ENCODE measurements at places on chromosomes 4 and X. TPM values are rescaled to one million over a fixed set of nuclear protein-coding genes. Genes with fewer than 3 reads are reported as not detected.

GRCh38 chr4:162952232-162952631 lies 214.5 kb downstream of the NAF1 start:
- no peak overlapping the region for H3K27ac ChIP-seq
- no peaks in the 10 kb centered on the region for H3K36me3 ChIP-seq
- no peaks in the 10 kb centered on the region for H3K4me1 ChIP-seq
- DNase-seq: no peak

DNA sequence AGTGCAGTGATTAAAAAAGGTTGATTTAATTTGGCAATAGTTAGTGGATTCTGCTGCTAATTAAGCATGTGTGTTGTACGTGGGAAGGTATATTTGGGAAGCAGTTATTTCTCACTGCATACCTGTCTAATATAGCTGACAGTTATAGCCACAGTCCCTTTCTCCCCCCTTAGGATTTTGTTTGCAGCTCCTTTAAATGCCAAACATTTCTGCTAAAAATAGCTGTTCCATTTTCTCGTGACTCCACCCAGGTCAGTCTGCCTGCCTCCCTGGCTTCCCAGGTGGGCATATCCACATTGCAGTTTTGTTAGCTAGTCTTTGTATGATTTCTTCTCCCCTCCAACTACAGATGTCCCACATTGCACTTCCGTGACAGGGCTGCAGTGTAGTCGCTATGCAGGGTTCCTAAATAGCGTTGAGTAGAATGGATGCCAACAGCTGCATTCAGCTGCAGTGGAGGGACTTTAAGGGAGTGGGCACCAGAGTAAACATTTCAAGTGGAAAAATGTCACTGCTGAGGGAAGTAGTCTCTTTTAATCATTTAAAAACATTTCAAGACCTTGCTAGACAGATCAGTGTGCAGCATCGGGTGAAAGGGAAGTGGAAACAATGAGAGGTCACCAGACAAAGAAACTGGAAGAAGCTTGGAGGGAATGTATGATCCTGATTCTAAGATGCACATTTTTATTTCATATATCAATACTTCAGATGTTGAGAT lies 326.3 kb downstream of the RAPGEF2 start:
- H3K27ac ChIP-seq: no peak overlapping the region
- no peak for DNase-seq
- no peaks in the 10 kb centered on the region for H3K4me1 ChIP-seq
- H3K36me3 ChIP-seq: no peaks in the 10 kb centered on the region
- no peaks in the 10 kb centered on the region for H3K27me3 ChIP-seq

DNA sequence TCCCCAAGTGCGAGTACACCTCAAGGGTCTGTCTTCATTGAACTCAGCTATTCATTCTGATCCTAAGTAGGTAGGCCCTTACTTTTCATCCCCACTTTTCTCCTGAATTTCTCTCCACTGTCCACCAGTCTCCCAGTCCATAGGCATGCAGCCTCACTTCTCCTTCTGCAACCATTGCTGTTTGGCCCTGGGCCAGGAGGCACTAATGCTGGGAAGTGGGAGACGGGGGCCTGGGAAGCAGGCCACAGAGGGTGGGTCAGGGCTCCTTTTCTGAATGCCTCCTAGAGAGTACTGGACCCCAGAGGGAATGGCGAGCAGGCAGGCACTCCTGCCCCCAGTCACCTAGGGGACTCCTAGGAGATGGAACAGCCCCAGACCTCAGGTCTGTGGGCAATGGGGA lies 203.5 kb upstream of the RPL34 start:
- H3K36me3 ChIP-seq: no peaks in the 10 kb centered on the region
- H3K4me1 ChIP-seq: no peaks in the 10 kb centered on the region
- H3K27me3 ChIP-seq: no peaks in the 10 kb centered on the region
- H3K4me3 ChIP-seq: no peak overlapping the region
- H3K27ac ChIP-seq: no peak overlapping the region

DNA sequence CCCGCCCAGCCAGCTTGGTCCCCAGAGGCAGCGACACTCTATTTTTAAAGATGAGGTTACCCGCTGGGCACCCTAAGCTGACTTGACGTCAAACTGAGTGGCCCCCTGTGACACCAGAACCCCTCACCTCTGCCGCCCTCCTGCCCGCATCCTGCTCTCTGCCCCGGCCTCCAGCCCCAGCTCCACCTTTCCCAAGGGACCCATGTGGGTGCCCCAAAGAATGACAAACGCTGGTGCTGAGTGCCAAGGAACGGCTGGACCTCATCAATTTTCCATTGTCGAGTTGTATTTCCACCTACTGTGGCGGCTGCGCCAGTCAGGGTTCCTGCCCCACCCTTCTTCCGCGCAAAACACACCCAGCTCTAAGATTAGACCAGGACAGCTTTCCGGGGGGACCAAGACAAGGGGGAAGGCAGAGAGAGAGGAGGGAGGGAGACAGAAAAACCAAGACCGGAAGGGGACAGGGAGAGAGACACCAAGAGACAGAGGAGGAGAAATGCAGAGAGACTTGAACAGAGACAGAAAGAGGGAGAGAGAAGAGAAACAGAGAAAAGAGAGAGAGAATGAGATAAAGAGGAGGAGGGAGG lies 2.0 kb downstream of the PRKX start:
- H3K27ac ChIP-seq: peak overlapping the region; percentile 65
- DNase-seq: peak; percentile 67
- no peaks in the 10 kb centered on the region for H3K27me3 ChIP-seq

DNA sequence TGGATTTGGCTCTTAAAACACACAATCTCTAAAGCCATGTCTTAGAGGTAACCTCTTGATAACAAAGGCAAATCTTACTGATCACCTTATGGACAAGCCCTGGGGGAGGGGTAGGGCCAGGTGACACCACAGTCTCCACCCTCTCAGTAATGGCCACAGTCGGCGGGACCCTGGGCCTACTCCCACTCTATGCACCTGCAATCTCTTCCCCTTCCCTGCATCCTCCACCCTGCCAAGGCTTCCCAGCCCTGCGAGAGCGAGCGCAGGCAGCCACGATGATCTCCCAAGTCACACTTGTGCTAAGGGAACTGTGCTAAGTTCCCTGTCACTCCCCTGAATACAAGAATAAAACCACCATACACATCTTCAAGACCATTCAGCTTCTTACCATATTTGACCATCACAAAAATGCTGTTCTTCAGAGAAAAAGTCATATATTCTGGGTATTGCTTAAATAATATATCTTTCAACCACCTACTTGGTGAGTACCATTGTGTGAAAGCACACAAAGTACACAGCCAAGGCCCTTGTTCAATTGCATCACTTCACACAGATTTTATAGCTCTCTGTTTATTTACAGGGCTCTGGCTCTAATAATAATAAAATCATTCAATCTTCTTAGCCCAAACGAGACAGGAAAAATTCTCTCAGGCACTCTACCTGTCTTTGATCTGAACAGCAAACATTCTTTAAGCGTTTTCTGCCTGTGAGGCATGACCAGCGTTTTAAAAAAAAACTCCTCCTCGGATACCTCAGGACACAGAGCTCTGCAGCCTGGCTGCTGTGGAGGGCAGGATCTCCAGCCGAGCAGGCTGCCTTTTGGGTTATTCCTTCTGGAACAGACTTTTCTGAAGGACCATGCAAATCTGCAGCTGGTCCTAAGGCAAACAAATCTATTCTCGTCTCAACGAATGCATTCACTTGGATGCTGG lies 115.7 kb upstream of the MAP3K15 start:
- peak overlapping the region; percentile 67 for H3K27ac ChIP-seq
- DNase-seq: no peak

Gene ABCG2
- not detected for total RNA-seq

GRCh38 chr4:77493120-77493752 lies 112.4 kb upstream of the CXCL13 start:
- no peak overlapping the region for H3K27ac ChIP-seq
- no peak overlapping the region for H3K4me3 ChIP-seq
- DNase-seq: no peak
- no peaks in the 10 kb centered on the region for H3K36me3 ChIP-seq
- no peaks in the 10 kb centered on the region for H3K27me3 ChIP-seq
- no peaks in the 10 kb centered on the region for H3K4me1 ChIP-seq

DNA sequence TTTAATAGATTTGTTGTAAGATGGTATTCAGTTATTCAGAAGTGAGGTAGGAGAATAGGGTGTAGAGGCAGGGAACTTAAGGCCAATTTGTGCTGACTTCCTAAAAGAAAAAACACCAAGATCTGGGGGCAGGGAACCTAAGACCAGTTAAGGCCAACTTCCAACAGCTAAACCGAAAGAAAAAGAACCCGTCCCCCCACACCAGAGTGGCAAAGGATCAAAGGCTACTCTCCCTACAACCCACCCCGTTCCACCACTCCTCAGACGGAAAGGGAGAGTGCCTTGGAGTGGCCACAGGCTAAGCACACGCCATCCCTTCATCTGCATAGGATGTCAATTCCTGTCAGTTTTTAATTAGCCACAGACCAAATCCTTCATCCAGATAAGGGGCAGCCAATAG lies 3.7 kb upstream of the ZNF718 start:
- no peaks in the 10 kb centered on the region for H3K27me3 ChIP-seq
- H3K4me1 ChIP-seq: peaks cover 34% of the 10 kb centered on the region
- H3K4me3 ChIP-seq: no peak overlapping the region
- H3K36me3 ChIP-seq: peaks cover 7% of the 10 kb centered on the region

Gene LNX1
- not detected for total RNA-seq

- no peak overlapping the region for H3K27ac ChIP-seq
- no peaks in the 10 kb centered on the region for H3K36me3 ChIP-seq
- no peaks in the 10 kb centered on the region for H3K27me3 ChIP-seq
- H3K4me1 ChIP-seq: no peaks in the 10 kb centered on the region
Observed at GRCh38 chr4:47122592-47123291, 91.4 kb downstream of the GABRB1 start.
